ENCODE measurements at places on chromosomes 6 and 20.
A peak's percentile ranks its signal among the peaks of the same experiment; 100 is the strongest.

DNA sequence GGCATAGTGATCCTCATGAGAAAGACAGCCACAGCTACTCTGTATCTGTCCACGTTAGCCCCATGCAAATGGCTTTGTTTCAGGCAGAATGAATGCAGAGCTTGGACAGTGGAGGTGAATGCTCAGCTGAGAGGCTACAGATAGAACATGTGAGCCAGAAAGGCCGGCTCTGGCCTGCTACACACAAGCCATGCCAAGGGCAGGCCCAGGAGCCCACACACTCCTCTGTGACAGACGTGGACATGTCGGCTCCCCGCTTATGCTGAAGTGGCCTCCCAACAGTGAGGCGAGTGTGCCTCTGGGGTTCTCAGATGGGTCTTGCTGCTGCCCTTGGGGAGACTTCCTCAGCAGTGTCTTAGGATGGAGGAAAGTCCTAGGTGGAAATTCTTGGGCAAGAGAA lies 159.6 kb downstream of the SYNDIG1 start:
- no peak for DNase-seq

DNA sequence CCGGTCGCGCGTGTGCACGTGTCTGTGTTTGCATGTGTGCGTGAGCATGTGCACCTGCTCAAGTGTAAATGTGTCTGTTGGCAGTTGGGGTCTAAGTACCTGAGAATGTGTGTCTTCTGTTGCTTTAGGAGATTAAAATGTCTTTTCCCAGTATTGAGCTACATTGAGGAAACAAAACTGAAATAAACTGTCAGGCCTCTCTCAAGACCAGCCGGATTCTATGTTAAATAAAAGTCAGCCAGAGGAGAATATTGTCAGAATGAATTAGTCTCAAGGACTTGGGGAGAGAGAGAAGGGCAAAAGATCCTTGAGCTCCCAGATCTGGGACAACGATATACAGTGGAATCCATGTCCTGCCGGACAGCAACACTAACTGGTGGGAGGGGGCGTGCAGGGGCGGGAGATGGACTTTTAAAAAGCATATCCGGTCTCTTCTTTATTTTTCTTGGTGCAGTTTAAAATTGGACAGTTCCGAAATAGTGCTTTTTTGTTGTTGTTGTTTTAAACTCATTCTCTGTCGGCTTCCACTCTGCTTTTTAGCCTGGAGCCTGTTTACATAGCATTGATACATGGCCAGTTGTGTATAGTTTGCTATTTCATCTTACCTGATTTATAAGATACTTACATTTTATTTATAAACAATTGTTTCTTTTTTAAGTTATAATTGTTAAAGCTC lies 3.3 kb upstream of the TBX18 start:
- DNase-seq = no peak

GRCh38 chr6:14968056-14968637 lies 277.7 kb upstream of the JARID2 start:
- no peak for DNase-seq

GRCh38 chr6:45780523-45780922 lies 235.1 kb downstream of the CLIC5 start:
- no peak for DNase-seq

DNA sequence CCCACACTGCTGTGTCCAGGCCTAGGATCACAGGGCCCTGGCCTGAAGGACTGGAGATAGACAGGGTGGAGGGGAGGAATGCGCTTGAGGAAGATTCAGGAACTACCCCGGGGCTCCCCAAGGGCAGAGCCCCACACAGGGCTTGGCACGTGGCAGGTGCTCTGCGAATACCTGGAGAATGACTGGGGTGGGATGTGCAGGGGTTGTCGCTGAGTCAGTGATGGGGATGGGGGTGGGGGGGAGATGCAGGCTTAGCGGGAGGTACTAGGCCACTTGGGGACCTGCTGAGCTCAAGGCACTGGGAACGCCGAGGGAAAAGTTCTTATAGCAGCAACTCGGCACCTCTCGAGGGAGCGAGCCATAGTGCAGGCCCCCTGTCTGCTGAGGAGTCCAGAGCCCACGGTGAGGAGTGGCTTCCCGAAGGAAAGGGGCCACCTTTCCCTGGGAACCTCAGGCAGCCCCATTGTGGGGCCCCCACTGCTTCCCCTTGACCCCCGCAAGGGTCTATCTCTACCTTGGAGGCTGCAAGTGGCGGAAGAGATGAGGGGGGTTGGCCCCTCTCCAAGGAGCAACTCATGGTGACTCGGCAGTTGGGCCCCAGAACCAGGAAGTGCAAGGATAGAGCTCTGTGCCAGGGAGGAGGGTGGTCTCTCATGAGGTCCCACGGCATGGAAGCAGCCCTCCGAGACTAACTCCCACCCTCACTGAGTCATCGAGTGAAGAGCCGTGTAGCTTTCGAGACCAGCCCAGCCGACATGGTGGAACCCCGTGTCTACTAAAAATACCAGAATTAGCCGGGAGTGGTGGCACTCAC lies 33.1 kb downstream of the SRC start:
- peak; percentile 15 for DNase-seq

DNA sequence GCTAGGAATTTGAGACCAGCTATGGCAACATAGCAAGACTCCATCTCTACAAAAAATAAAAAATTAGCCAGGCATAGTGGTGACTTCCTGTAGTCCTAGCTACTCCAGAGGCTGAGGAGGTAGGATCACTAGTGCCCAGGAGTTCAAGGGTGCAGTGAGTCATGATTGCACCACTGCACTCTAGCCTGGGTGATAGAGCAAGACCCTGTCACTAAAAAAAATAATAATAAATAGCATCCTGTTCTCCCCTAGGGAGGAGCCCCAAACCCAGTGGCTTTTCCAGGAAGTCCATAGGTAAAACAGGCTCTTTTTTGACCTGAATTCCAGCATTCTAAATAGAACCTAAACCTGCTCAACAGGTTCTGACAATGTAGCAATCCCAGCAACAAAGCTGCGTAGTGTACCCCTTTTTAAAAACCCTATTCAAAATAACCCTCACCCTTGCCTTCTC lies 192.0 kb downstream of the ALDH8A1 start:
- no peak for DNase-seq

DNA sequence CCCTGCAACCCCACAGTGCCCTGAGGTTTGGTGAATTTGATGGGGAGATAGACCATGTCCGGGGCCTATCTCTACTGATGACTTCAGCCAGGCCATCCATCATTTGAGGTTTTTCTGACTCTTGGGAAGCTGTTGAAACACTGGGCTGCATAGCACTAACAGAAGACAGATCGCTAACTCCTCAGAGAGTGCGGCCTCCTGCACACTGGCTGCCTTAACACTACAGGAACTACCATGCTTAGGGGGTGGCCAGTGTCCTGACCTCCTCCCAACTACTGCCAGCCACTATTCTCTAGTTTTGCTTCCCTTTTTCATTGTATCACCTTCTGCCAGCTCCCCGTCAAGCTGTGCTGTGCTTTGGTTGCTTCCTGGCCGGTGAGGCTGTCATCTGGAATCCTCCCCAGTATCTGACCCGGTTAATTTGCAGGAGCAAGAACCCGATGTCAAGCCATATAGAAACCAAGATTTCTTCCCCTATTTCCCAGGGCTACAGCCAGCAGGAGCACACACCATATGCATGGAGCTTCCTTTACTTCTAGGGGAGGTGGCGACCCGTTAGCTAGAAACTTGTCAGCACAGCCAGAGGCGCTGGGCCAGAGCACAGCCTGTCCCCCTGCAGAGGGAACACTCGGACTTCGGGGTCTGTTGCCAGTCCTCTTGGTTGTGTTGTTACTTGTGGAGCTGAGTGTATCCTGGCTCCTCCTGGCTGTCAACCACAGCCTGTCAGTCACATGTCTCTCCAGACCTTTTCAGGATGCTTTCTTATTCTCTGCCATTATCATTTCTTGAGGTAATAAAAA lies 57.3 kb upstream of the TRAF3IP2 start:
- no peak for DNase-seq

DNA sequence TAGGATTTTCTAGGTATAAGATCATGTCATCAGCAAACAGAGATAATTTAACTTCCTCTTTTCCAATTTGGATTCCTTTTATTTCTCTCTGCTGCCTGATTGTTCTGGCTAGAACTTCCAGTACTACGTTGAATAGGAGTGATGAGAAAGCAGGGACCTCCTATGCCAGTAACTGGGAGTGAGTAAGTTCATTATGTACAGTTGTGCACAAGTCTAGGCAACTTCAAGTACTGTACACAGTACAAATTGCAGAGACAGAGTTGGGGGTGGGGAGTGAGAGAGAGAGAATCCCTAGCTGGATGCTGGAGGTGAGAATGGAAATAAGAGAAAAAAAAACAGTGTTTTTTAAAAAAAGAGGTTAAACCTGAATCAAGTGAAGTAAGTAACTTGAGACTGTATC lies 210.2 kb downstream of the MMUT start:
- DNase-seq = no peak

- peak; percentile 31 for DNase-seq
Observed at GRCh38 chr6:28269492-28269891, 2.5 kb downstream of the ZSCAN26 start.

DNA sequence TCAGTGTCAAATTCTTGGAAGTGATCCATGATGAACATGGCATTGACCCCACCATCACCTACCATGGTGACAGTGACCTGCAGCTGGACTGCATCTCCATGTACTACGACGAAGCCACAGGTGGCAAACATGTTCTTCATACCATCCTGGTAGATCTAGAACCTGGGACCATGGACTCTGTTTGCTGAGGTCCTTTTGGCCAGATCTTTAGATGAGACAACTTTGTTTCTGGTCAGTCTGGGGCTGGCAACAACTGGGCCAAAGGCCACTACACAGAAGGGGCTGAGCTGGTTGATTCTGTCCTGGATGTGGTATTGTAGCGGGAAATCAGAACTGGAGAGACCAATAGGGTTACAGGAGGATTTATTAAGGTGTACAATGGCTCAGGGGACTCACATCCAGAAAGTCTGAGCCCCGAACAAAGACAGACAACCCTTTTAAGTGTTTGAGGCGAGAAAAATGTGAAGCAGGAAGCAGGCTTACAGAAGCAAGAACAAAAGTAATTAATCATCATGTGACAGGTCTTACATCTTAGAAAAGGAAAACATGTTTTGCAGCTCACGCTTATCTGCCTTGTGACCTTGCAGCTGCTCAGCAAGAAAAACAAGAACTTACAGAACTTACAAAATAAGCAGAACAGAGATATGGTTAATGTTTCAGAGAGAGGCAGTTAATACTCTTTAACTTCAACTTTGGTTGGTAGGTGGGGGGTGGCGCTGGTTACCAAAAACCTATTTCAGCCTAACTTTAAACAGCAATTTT lies 58.8 kb upstream of the MOCS1 start:
- no peak for DNase-seq

GRCh38 chr6:30687659-30688431 lies 1.4 kb upstream of the PPP1R18 start:
- DNase-seq = no peak

DNA sequence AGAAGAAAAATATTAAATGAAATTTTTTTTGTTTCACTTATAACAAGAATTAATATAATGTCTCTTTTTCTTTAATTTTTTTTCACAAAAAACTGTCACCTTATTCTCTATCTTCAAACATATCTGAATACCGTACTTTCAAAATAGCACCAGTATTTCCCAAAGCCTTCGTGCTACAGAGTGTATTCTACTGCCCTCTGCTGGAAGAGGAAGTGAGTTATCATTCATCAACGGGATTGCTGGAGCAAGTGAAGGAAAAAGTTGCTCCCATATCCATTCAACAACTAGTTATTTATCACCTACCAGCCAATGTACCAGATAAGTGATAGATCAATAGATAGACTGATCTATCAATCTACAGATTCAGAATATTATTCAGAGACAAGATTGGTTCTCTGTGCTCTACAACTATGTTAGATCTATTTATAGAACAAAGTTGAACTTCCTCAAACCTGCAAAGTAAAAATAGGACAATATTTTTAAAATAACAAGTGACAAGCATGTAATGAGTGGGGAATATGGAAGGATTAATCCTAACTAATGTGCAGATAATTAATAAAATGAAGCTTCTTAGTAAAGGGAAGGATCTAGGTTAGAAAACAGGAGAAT lies 26.7 kb upstream of the TFAP2B start:
- DNase-seq = no peak

- DNase-seq = no peak
Observed at GRCh38 chr6:14848019-14848418, 397.9 kb upstream of the JARID2 start.

- no peak for DNase-seq
Observed at GRCh38 chr20:1182106-1182505, 2.7 kb downstream of the TMEM74B start.

DNA sequence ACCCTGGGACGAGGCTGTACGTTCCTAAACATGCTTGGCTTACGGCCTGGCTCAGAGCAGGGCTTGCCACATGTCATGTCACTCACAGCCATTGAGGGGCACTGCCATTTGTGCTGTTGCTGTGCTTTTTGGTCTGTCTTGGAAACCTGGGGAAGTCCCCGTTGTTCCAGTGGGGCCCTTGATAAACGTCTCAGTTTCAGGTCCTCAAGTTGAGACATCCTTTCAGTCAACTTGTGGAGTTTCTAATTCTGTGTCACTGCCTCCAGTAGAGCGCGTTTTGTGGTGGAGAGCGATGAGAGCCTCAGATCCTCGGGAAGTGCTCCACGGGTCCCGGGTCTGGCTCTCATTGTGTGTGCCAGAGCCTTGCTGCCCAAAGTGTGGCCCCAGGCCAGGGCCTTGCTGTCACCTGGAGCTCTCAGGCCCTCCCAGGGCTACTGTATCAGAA lies 43.0 kb upstream of the CCR6 start:
- DNase-seq = no peak

- no peak for DNase-seq
Observed at GRCh38 chr6:148223424-148223842, 119.2 kb upstream of the SASH1 start.

- DNase-seq = no peak
Observed at GRCh38 chr20:42923348-42923918, 266.3 kb downstream of the PTPRT start.

DNA sequence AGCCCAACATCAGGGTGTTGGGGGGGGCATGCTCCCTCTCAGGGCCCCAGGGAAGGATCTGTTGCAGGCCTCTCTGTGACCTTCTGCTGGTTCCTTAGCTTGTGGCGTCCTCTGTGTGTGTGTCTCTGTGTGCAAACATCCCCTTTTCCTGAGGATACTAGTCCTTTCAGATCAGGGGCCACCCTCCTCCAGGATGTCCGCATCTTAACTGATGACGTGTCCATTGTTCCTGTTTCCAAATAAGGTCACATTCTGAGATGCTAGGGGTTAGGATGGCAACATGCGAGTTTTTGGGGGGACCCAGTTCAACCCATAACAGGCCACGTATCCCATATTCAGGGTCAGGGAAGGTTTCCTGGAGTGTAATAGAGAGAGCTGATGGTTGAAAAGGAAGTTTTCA lies 40.9 kb downstream of the GMPR start:
- DNase-seq = no peak

- DNase-seq = no peak
Observed at GRCh38 chr20:58401162-58401561, 12.1 kb downstream of the VAPB start.

GRCh38 chr20:20608041-20608440 lies 104.4 kb downstream of the RALGAPA2 start:
- DNase-seq = no peak

DNA sequence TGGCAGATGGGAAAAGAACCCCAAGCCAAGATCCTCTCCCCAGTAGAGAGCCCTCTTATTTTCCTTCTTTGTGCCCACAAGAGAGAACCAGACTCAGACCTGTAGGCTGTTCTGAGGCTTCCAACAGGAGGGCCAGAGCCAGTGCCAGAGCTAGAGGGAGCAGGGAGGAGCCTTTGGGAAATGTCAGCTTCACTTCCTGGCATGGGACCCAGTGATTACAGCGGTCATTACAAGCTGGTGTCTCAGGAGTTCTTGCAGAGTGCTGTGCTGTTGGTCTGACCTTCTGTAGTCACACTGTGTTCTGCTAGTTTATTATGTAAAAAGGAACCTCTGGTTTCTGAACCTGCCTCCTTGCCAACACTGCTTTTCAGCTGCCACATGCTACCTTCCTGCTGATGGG lies 38.9 kb downstream of the STK35 start:
- no peak for DNase-seq

- DNase-seq = no peak
Observed at GRCh38 chr6:167653561-167653960, 173.2 kb upstream of the AFDN start.

All from 8988T (cell line).